ENCODE measurements at places on chromosomes 6 and 20.

DNA sequence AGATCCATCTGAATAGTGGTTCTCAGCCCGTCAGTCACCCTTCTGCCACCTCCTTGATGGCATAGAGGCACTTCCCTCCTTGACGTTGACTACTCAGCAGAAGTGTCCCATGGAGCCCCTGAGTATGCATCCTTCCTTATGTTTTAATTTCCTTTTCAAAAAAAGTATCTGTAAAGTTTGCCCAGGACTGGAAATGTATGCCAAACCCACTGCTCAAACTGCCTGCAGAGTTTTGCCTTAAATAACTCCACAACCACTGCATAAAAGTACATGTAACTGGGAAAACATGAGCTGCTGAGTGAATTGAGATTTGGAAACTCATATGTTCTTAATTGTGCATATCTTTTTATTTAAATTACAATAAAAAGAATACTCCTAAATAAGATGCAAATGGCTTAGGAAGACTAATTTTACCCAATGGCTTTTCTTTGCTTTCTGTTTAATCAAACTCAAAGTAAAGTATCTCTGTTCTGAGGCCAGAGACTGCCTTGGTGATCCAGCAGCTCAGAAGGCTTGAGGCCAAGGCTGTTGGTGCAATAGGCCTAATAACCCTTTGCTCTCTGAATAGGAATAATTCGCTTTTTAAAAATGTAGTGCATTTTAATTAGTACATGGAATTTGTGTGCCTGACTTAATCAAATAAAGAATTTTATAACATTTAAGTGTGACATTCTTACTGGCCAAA, 90.4 kb downstream of the FNDC1 start:
- DNase-seq, result no peak

DNA sequence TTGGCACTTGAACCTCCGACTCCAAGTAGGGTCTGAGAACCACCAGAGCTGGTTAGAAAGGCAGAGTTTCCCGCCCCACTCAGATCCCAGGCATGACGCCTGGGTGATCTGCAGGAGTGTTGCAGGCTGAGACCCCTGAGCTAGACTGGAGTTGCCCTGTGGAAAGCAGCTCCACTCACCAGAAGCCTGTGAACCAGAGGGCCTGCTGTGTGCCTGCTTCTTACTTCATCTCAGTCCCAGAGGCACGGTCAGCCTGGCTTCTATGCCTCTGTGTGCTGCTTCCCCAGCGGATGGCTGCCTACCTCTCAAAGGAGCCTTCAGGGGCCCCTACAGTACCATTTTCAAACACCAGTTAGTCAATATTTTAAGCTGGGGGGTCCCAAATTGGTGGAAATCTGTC, 15.6 kb upstream of the CCN6 start:
- no peak for DNase-seq

DNA sequence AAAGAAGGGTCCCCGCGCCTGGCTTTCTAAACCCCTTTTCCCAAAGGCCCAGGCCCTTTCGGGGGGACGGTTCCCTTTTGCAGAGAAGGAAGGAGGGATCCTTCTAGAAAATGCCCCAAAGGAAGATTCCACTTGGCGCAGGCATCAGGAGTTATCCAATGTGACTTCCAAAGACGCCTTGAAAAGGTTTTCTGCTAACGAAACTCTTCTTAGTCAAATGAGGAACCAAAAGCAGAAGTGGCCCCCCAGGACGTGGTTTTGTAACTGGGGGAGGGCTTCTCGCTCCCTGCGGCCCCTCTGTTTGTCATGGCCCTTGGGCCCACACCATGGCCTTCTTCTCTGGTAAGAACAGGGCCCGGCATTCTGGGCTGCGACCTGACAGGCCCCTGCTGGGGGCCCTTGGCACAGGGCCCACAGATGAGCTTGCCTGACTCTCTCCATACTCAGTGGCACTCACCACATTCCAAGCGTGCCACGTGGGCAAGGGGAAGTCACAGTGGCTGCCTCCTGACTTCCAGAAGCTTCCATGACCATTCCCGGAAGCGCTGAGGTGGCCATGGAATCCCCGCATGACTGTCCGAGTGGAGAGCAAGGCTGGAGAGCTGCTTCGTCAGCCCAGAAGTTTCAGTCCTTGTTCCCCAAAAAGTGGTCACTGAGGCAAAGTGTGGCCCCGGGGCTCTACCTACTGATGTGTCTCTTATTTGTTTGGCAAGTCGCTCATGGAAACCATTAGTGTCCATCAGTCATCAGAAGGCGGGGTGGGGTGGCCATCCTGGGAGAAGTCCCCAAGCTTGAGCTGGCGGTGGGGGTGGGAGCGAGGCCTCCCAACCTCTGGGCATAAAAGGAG, 834 bp upstream of the CTSZ start:
- DNase-seq, result no peak

DNA sequence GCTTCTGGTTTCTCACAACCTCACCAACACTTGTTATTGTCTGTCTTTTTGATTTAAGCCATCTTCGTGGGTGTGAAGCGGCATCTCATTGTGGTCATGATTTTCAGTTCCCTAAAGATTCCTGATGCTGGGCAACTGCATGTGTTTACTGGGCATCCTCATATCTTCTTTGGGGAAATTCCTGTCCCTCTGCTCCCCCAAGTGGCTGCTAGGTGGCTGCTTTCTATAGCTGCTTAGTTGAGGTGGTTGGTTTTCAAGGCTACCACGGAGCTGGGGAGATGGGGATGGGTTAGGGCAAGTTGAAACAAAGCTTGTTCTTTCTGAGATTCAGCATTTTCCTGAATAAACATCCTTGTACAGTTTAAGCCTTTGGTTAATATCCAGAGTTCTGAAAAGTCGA, 403.9 kb upstream of the SULF2 start:
- DNase-seq, result peak; percentile 34

DNA sequence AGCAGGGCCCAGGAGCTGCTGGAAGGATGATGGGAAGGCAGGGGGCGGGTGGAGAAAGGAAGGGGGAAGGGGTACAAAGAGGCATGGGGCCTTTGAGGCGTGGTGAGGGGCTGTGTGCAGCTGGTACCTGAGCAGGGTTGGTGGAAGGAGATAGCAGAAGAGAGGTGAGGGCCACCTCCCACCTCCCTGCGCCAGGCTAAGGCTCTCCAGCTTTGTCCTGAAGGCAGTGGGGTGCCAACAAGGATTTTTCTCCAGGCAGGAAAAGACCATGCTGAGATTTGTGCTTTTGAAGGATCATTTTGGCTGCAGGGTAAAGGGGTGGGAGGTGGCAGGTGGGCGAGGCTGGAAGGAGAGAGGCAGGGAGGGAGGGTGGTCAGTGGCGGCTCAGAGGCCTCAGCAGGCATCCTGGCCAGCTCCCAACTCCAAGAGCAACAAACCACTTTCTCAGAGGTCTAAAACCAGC, 40.8 kb downstream of the NOL4L start:
- DNase-seq, result no peak

- DNase-seq, result peak; percentile 23
These were observed 23.9 kb upstream of the YWHAB start for GRCh38 chr20:44861531-44862006.

DNA sequence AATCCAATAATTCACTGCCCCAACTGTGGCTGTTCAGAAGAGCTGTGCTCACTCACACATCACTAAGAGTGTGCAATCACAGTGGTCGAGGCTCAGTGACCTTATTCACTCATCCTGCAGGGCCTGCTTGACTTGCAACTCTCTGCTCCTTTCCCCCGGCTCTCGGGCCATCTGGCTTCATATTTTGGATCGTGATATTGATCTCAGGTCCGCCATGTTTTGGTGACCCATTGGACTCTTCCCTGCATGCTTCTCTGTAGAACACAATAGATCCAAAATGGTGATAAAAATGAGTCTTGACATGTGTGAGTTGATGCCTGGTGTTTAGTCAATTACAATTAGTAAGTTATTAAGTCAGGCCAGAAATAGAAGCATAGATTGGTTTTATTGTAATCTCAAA, 313.9 kb upstream of the SOX4 start:
- DNase-seq, result no peak

- no peak for DNase-seq
These were observed 199.4 kb downstream of the PHACTR1 start for GRCh38 chr6:12916006-12916405.

GRCh38 chr6:111743862-111744692, 129.2 kb downstream of the FYN start:
- no peak for DNase-seq

DNA sequence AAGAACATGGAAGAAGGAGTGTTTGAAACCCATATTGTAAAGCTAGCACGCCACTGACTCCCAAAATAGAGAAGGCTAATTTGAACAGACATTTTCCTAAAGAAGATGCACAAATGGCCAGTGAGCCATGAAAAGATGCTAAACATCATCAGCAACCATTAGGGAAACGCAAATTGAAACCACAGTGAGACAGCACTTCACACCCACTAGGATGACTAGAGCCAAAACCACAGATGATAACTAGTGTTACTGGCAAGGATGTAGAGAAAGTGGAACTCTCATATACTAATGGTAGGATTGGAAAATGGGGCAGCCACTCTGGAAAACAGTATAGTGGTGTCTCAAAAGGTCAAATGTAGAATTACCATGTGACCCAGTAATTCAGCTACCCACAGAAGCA, 58.2 kb downstream of the BMP7 start:
- no peak for DNase-seq

GRCh38 chr6:43009124-43009523, 4.6 kb downstream of the MEA1 start:
- DNase-seq, result peak; percentile 37

DNA sequence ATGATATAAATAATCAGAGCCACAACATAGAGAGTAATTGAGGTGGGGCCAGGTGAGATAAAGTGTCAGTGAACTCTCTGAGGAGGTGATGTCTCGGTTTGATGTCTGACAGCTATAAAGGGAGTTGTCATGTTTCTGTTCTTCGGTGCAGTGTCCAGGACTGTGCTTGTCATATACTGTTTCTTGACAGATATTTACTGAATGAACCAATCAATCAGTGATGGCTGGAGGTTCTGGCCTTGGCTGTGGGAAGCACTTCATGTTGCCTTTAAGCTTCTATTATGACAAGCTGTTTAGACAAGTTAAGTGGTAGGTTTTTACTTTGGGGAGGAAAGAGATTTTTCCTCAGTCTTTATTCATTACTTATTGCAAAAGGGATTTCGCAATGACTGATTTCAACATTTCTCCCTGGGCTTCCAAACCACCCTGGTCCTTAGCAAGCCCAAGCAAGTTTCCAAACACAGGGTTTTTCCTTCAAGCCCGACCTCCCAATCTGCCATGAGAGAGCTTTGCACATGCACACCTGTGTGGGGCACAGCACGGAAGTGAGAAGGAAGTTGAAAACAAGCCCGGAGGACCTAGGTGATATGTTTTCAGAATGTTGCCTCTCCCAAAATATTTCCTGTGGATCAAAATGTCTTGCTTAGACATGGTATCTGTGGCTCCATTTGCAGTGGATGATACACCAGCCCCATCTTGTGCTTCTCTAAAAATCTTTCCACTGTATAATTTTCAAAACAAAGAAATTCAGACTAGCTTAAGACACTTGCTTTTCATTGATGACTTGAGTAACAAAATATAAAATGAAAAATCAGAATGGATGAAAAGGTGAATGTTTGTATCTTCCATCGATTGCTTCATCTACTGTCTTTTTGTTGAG, 567.3 kb upstream of the BTBD3 start:
- DNase-seq, result peak; percentile 89

GRCh38 chr6:7594579-7595125, 4.7 kb downstream of the SNRNP48 start:
- DNase-seq, result no peak

DNA sequence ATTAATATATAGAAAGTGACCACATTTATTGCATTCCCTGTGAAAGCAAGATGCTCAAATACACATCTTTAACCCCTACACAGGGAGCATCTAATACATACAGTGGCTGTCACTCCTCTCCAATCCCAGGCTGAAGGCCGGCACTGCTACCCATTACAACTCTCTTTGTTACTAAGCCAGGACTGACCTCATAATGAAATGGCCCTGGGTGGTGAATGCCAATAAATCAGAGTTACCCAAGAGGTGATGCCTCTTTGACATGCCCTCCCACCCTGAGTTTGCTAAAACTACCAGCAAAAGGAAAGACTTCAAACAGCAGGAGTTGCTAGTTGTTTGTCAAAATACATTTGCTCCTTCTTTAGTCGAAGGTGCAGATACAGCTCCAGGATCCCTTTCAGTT, 214.2 kb downstream of the FOXA2 start:
- DNase-seq, result no peak

GRCh38 chr6:71420095-71420692, 131.6 kb downstream of the OGFRL1 start:
- DNase-seq, result peak; percentile 34

DNA sequence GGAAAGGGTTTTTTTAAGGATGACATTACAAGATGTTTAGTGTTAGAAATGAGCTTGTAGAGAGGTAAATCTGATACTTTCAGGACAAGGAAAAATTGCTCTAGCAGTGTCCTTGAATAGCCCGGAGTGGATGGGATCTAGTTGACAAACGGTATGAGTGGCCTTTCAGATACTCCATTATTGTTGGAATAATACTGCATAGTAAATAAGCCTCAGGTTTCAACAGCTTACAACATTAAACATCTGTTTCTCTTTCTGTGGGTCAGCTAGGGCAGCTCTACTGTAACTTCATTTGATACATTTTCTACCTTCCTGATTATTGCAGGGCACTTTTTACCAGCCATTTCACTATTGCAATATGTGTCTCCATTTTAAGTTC, 118.0 kb downstream of the B3GAT2 start:
- DNase-seq, result peak; percentile 9

DNA sequence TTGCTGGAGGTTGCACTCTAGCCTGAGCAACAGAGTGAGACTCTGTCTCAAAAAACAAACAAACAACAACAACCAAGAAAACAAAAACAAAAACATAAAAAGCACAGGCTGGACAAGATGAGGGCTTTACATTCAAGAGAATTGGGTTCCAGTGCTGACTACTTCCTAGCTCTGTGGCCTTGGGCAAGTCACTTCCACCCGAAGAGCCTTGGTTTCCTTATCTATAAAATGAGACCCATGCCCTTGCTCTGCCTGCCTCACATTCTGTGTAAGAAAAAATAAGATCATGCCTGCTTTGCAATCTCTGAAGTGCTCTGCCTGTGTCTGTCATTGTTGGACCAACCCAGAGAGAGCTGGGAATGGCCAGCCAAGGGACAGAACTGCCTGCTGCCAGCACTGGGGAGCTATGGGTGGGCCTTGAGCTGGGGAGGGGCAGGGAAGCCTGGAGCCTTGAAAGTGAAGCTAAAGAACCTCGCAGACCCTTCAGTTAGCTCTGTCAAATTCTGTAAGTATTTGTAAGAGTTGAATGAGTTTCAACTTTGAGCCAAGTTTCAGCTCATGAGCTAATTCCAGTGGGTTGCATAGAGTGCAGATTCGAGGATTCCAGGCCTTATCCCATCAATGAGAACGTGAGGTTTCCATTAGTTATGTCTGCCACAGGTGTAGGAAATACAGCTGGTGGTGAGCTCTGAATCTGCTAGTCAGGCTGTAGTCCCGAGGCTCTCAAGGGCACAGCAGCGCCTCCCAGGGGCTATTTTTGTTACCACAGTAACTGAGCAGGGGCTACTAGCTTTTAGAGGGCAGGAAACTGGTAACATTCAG, 93.2 kb downstream of the DLGAP4 start:
- peak; percentile 47 for DNase-seq

GRCh38 chr6:89237158-89237557, 20.0 kb upstream of the GABRR1 start:
- DNase-seq, result no peak
